ENCODE measurements at places on chromosomes 12 and 14.

GRCh38 chr14:76056128-76056527 is 70.6 kb downstream of the IFT43 start:
- no peak for DNase-seq

- no peak for DNase-seq
Measured at GRCh38 chr14:87805315-87805723, 187.7 kb downstream of the GALC start.

DNA sequence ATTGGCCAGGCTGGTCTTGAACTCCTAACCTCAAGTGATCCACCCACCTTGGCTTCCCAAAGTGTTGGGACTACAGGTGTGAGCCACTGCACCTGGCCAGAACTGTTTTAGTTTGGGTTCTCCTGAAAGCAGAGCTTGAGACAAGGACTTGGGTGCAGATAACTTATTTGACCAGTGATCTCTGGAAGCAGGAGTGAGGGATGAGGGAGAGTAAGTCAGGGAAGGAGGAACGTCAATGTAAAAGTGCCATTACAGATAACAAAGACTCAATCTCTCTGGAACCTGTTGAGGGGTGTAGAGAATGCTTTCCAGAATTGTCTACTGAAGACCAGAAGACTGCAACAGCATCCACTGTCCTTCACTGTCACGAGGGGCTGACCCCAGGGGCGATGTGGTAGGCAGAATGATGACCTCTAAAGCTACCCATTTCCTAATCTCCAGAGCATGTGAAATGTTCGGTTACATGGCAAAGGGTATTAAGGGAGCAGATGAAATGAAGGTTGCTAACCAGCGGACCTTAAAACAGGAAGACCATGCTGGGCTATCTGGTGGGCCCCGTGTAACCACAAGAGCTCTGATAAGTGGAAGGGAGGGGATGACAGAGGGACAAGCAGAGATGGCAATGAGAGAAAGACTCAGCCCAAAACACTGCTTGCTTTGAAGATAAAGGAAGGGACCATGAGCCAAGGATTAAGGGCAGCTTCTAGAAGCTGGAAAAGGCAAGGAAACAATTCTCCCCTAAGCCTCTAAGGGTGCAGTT is 207.8 kb downstream of the RBM19 start:
- DNase-seq: no peak

DNA sequence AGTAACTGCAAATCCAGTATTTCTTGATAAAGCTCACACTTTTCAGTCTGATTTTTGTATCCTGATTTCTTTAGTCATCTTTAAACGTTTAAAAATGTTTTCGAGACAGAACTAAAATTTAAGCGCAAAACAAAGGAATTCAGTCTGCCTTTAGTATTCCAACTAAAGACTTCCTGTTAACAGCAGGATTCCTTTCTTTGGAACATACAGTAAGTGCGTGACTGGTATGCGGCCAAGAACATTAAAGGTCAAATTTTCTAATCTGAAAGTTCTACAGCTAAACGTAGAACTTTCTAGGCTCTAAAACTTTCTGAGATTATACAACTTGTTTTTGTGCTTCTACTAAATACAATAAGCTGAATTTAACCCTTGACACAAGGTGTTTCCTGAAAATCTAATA is 9.9 kb downstream of the SAV1 start:
- DNase-seq: no peak

GRCh38 chr12:131847456-131847855 is 19.3 kb downstream of the MMP17 start:
- DNase-seq: no peak

GRCh38 chr12:132700212-132700822 is 10.3 kb upstream of the PGAM5 start:
- no peak for DNase-seq

GRCh38 chr12:11759899-11760298 is 110.4 kb downstream of the ETV6 start:
- DNase-seq: no peak

DNA sequence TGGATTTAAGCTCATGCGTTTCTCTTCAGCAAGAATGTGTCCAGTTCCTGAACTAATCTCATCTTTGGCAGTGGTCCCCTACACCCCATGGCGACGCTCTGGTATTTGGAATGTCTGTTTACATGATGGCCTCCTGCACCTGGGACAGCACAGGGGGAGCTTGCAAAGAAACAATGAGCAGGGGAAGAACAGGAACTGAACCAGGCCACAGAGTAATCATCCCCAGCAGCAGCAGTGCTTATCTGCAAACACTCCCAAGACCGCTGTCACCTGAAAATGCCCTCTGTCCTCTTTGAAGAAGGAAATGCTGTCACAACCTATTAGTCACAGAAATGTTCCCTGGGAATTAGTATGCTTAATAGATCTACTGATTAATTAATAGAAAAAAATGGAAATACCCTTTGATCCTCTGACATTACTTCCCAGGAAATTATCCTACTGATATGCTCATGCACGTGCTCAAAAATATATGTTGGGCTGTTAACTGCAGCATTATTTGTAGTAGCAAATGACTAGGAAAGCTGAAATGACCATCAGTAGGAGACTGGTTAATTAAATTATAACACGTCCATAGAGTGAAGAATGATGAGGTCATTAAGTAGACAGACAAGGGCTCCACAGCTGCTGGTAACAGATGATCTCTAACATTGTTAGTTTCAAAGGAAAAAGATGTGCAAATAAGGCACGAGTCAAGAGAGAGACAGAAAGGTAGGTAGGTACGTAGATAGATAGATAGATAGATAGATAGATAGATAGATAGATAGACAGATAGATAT is 279.3 kb upstream of the FLRT2 start:
- DNase-seq: no peak

GRCh38 chr12:9221483-9221882 is 13.3 kb upstream of the PZP start:
- DNase-seq: no peak

- no peak for DNase-seq
Measured at GRCh38 chr12:92215358-92215757, 69.7 kb upstream of the BTG1 start.

- DNase-seq: no peak
Measured at GRCh38 chr12:15547691-15548090, 225.4 kb downstream of the PTPRO start.

DNA sequence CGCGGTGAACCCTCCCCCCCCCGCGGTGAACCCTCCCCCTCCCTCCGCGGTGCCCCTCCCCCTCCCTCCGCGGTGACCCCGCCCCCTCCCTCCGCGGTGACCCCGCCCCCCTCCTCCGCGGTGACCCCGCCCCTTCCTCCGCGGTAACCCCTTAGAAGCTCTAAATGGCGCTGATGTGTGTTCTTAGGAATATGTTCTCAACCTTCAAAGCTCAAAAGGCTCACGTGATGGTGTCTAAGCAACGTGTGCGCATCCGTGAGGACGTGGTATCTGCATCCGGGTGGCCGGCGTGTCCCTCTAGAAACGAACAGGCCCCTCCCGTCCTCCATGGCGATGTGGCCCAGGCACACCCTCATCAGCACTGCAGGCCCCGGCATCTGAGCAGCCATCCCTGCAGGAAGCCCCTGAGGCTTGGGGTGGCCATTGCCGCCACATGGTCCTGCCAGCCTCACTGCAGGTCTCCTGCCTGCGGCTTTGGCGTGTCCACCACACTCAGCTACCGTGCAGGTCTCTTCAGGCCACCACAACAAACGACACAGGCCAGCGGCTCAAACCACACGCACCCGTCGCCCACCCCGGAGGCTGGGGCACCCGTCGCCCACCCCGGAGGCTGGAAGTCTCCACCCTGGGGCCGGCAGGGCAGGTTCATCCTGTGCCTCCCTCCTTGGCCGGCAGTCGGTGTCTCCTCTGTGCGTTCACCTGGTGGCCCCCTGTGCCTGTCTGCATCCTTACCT is 14.5 kb upstream of the FBRSL1 start:
- no peak for DNase-seq

- DNase-seq: peak; percentile 80
Measured at GRCh38 chr14:68663385-68664076, 129.3 kb downstream of the ZFP36L1 start.
